ENCODE measurements at places on chromosomes 7 and 10. TPM values are rescaled to one million over a fixed set of nuclear protein-coding genes. Genes with fewer than 3 reads are reported as not detected.
A peak's percentile ranks its signal among the peaks of the same experiment; 100 is the strongest.

GRCh38 chr7:128211626-128212025 is 29.5 kb upstream of the LEP start:
- H3K4me1 ChIP-seq, result peaks cover 20% of the 10 kb centered on the region
- no peaks in the 10 kb centered on the region for H3K36me3 ChIP-seq
- no peak for DNase-seq
- H3K27me3 ChIP-seq, result peaks cover 32% of the 10 kb centered on the region

- no peak overlapping the region for H3K4me3 ChIP-seq
- no peak for DNase-seq
- no peaks in the 10 kb centered on the region for H3K27me3 ChIP-seq
- no peak overlapping the region for H3K27ac ChIP-seq
- no peaks in the 10 kb centered on the region for H3K36me3 ChIP-seq
Observed at GRCh38 chr10:7185367-7185690, 225.5 kb downstream of the SFMBT2 start.

DNA sequence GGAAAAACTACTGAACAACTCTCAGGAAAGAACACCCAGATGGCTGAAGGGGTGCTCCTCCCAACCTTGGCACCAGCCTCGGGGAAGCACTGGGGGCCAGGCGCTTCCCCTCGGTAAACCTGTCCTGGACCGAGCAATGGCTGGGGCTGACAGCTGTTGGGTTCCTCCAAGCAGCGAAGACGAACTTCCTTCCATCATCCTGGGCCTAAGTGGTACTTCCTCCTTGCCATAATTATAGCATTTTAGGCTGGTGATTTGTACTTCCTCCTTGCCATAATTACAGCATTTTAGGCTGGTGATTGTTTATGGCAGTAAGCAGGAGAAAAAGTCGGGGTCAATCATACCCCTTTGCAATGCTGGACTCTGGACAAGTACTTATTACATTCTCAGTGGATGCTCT is 69.3 kb downstream of the MYOF start:
- DNase-seq, result no peak
- H3K27me3 ChIP-seq, result no peaks in the 10 kb centered on the region
- peak overlapping the region; percentile 66 for H3K27ac ChIP-seq
- peaks cover 9% of the 10 kb centered on the region for H3K4me1 ChIP-seq
- no peak overlapping the region for H3K4me3 ChIP-seq

GRCh38 chr7:31028006-31028405 is 24.1 kb upstream of the ADCYAP1R1 start:
- no peak overlapping the region for H3K27ac ChIP-seq
- no peak for DNase-seq
- H3K27me3 ChIP-seq, result peaks cover 11% of the 10 kb centered on the region
- no peaks in the 10 kb centered on the region for H3K36me3 ChIP-seq

DNA sequence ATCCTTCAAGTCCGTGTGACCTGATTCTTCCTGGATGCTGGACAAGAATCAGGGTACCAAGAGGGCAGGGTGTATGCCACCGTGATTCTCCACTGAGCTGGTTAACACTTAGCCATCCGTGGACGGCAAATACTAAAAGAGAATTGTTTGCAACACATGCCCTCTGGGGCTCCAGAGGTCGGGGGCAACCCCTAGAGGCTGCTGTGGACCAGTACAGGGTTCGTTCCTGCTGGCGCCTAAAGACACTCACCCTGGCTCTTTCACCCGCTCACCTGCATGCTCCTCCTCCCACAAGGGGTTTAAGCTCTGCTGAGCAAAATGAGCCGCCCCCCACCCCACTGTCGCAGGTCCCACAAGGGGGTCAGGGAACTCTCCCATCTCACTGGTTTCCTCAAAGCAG is 148.7 kb upstream of the ITGB1 start:
- no peak for DNase-seq
- H3K27ac ChIP-seq, result no peak overlapping the region
- no peaks in the 10 kb centered on the region for H3K36me3 ChIP-seq
- no peak overlapping the region for H3K4me3 ChIP-seq
- peaks cover 20% of the 10 kb centered on the region for H3K4me1 ChIP-seq

DNA sequence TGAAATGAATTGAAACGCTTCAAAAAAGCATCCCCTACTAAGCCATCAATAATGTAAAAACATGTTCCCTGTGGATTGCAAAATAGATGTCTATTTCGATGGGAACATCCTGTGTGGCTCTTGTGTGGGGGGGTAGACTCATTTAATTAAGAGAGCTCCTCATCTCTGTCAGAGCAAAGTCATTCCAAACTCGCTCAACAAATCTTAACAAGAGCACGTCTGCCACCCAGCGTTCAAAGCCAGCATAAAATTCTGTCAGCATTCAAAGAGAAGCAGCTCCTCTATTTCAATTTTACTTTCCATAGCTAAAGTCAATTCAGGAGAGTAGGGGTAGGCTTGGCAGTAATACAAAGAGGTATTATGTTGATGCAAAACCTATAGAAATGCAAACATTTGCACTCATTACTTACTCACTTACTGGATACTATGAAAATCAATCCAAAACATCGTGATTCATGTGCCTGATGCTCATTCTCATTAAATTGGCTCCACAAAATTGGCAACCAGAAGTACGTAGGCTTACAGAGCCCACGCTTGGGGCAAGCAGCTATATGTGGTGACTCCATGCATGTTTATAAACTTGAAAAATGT is 114.9 kb downstream of the IPMK start:
- no peak overlapping the region for H3K4me3 ChIP-seq
- no peaks in the 10 kb centered on the region for H3K36me3 ChIP-seq
- H3K4me1 ChIP-seq, result no peaks in the 10 kb centered on the region
- DNase-seq, result no peak
- peaks cover 41% of the 10 kb centered on the region for H3K27me3 ChIP-seq

DNA sequence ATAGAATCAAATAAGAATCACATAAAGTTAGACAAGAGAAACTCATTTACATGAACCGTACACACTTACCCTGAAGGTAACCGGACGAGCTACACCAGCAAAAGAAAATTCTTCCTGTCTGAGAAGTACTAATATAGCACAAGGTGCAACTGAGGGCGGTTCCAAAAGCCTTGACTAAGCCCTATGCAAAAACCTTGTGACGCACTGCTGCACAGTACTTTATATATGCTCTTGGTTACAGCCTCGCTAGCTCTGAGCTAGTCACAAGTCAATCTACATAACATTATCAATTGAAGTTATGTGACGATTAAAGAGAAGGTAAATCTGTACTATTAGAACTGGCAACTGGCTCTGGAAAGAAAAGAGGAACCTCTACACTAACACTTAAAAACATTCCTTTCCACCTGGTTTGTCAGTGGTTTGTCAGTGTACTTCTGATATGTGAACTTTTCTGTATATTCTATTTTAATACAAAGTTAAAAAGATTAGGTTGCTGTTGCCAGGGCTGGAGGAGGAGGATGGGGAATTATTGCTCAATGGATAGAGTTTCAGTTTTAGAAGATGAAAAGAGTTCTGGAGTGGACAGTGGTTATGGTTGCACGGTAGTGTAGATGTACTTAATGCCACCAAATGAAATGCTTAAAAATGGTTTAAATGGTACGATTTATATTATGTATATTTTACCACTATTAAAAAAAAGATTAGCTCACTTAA is 21.6 kb downstream of the NT5C3A start:
- no peak overlapping the region for H3K4me3 ChIP-seq
- DNase-seq, result no peak
- no peaks in the 10 kb centered on the region for H3K27me3 ChIP-seq
- no peak overlapping the region for H3K27ac ChIP-seq

GRCh38 chr10:72274213-72274729 is 547 bp downstream of the DDIT4 start:
- no peaks in the 10 kb centered on the region for H3K27me3 ChIP-seq
- H3K36me3 ChIP-seq, result peaks cover 19% of the 10 kb centered on the region
- no peak for DNase-seq
- H3K4me1 ChIP-seq, result peaks cover 57% of the 10 kb centered on the region

GRCh38 chr10:125757742-125758141 is 17.9 kb downstream of the MMP21 start:
- no peaks in the 10 kb centered on the region for H3K27me3 ChIP-seq
- peaks cover 58% of the 10 kb centered on the region for H3K36me3 ChIP-seq
- no peak overlapping the region for H3K27ac ChIP-seq
- no peaks in the 10 kb centered on the region for H3K4me1 ChIP-seq
- DNase-seq, result no peak

PON1 gene
- not detected for total RNA-seq

PRSS37 gene
- total RNA-seq, result not detected

MPP7 gene
- 37.4 TPM for total RNA-seq

SUFU gene
- total RNA-seq, result 16.4 TPM
